ENCODE measurements at places on chromosomes 2 and 18. TPM values are rescaled to one million over a fixed set of nuclear protein-coding genes. Genes with fewer than 3 reads are reported as not detected.

The BOLL gene
- not detected for total RNA-seq

The CDH20 gene
- total RNA-seq: not detected

DNA sequence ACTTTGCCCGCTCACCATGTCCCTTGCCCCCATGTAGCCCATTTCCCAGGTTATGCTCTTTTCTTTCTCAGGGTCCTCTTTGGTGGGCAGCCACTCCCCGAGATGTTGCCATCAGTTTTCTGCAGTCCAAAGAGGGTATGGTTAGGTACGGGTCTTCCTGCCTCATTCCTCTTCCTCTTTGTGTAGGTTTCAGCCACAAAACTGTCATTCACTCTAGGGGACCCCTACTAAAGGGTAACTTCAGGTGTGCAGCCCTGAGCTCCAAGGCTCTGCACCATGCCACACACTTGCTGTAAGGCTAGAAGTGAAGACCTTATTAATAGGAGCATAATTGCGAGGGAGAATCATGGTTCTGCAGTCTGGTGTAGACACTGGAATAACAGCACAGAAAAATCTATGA, 99.8 kb upstream of the ZNF397 start:
- H3K27ac ChIP-seq: no peak overlapping the region
- H3K4me1 ChIP-seq: no peaks in the 10 kb centered on the region
- no peak overlapping the region for H3K4me3 ChIP-seq
- no peak for DNase-seq
- peaks cover 36% of the 10 kb centered on the region for H3K36me3 ChIP-seq

The NCKAP5 gene
- not detected for total RNA-seq

GRCh38 chr2:62283147-62283546, 87.2 kb downstream of the B3GNT2 start:
- H3K27ac ChIP-seq: no peak overlapping the region
- no peaks in the 10 kb centered on the region for H3K36me3 ChIP-seq
- no peak for DNase-seq
- H3K4me3 ChIP-seq: no peak overlapping the region

- DNase-seq: no peak
- no peak overlapping the region for H3K27ac ChIP-seq
- no peaks in the 10 kb centered on the region for H3K27me3 ChIP-seq
- no peaks in the 10 kb centered on the region for H3K4me1 ChIP-seq
- no peaks in the 10 kb centered on the region for H3K36me3 ChIP-seq
Measured at GRCh38 chr18:26487437-26487836, 60.9 kb downstream of the KCTD1 start.
